Activated CD4-positive, alpha-beta T cell treated with anti-CD3 and anti-CD28 coated beads, Interleukin-2, amount 50 U/mL, for 16 hours (primary cell): ENCODE measurements at places on chromosomes 5 and 9.

- DNase-seq = no peak
Observed at GRCh38 chr9:4086119-4087090, 213.5 kb downstream of the GLIS3 start.

GRCh38 chr5:72182686-72183085 lies 75.4 kb downstream of the MAP1B start:
- DNase-seq = no peak

DNA sequence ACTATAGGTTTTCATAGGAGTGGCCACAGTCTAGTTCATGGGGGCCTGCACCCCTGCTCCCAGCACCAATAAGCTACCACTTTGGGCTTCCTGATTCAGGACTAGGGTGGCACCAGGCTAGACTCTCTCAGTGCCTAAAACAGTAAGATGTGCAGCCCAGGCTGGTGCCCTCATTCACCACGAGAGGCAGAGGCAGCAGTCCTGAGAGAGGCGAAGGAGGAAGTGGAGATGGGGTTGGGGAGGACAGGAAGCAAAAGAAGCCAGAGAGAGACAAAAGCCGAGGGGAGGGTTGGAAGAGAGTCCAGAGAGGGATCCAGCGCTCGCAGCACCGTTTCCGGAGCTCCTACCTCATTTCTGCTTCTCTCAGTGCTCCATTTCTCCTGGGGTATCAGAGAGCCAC lies 180.9 kb downstream of the MED10 start:
- DNase-seq = no peak

- DNase-seq = no peak
Observed at GRCh38 chr5:103891151-103891550, 328.6 kb upstream of the NUDT12 start.

DNA sequence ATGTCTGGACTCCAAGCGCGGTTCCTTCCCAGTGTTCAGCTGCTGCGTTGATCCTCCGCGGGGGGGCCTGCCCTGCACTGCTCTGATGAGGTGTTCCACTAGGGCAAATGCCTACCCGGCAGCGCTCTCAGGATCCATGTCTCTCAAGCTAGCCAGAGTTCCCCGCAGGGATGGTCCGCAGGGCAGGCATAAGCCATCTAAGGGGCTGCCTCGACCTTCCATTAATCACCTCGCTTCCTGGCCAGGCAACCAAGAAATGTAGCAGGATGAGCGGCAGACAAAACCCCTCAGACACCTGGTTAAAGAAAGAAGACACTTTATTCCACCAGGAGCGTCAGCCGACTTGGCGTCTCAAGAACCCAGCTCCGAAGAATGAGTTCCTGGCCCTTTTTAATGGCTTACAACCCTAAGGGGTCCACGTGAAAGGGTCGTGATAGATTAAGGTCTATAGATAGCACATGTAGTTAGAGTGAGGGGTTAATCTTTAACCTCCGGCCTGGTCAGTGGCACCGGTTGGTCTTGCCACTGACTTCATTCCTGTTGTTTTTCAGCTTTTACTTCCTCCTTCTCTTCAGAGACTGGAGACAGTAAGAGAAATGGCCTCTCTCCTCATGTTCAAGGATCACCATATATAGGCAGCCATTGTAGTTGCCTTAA lies 47.2 kb upstream of the COX7C start:
- no peak for DNase-seq

DNA sequence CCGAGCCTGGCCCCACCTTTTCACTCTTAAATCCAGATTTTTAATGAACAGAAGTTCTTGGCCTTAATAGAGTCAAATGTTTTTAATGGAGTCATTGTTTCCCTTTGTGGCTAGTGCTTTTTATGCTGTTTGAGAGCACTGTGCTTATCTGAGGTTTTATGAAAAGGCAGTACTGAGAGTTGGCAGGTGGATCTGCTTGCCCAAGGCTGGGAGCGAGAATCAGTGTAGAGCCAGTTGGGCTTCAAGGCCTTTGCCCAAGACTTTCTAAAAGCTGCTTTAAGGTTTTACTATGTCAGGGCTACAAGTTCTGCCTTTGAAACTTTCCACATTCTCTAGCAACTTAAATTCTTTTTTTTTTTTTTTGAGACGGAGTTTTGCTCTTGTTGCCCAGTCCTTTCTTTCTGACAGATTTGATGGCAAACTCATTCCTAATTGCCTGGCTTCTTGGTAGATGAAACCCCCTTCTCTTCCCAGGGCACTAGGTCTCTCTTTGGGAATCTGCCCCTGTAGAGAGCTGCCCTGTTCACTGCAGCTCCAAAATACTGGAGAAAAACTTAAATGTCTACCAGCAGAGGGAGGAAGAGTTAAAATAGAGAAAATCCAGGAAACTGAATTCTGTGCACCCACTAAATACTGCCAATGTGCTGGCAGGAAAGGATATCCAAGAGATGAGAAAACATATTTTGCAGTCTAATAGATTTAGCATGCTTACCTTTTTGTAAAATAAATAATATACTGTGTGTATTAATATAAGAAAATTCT lies 36.9 kb upstream of the CDK20 start:
- DNase-seq = no peak

DNA sequence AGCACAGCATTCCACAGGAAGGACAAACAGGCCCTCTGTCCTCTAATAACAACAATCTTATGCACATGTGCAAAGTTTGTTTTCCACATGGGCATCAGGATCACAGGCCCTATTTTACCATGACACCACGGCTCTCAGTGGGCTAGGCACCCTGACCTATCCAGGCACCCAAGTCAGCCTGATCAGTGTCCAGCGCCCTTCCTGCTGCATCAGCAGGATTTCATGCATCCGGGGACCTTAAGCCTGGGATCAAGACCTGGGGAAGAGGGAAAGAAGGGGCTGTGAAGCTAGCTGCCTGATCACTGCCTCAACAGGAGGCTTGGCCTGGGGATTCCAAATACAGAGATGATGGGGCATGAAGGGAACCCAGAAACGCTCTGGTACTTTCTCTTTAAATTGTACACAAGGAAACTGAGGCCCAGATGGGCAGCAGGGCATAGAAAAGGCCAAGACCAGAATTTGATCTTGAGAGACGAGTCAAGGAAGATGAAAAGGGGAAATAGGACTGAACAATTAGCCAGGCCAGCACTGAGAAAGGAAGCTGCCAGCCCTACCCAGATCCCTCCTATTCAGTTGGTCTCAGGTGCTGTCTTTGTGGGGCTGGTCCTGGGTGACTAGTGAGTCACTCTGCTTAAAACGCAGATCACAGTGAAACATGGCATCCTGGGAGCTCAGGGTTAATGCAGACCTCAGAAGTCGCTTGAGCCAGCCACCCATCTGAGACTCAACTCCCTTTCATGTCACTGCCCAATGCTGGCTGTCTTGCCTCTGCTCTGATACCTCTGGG lies 57.9 kb downstream of the SHB start:
- no peak for DNase-seq

DNA sequence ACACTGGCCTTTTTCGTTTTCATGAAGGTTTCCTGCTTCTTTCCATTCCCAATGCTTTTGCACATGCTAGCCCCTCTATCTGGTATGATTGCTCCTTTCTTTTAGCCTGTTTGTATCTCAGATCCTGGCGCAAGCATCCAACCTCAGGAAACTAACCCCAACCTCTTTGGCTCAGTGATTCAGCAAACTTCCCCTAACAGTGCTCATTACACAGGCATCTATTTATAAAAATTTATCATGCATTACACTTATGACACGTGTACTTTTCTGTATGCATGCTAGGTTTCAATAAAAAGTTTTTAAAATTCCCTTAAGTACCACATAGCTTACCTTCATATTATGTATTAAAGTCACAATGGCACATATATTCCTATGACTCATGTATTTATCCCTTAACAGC lies 218.9 kb downstream of the EPB41L4A start:
- no peak for DNase-seq

GRCh38 chr5:108924457-108924961 lies 176.8 kb downstream of the FER start:
- DNase-seq = no peak

- DNase-seq = no peak
Observed at GRCh38 chr9:98175028-98175569, 17.3 kb downstream of the CORO2A start.

GRCh38 chr5:176774216-176775171 lies 35.9 kb upstream of the UNC5A start:
- no peak for DNase-seq

DNA sequence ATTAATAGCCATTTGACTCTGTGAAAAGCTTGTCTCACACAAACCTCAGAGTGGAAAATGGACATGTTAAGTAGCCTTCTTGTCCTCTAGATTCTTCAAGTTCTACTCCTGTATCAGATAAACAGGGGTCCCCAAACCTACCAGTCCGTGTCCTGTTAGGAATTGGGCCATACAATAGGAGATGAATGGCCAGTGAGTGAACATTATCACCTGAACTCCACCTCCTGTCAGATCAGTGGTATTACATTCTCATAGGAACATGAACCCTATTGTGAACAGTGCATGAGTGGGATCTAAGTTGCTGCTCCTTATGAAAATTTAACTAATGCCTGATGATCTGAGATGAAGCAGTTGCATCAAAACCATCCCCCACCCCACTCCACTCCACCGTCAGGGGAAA lies 136.3 kb downstream of the TMEM232 start:
- DNase-seq = peak; percentile 0

GRCh38 chr9:125472926-125473701 lies 211.5 kb downstream of the GAPVD1 start:
- DNase-seq = no peak

DNA sequence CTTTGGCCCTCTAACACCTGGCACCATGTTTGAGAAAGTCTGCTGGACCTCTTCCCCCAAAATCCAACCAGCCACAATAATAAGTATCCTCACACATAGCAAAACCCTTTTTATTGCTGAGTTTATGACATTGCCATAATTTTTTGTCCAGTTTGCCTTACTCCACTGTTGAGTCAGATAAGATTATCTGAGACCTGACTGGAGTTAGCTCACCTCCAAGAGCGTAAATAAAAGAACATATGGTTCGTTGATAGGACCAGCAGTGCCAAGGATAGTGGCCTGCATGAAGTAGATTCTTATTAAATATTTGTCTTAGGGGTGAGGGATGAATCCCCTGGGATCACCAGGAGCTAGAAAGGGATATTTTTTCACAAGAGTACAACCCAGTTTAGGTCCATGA lies 510.6 kb upstream of the MPDZ start:
- DNase-seq = no peak

GRCh38 chr5:159469496-159470372 lies 139.4 kb upstream of the IL12B start:
- peak; percentile 20 for DNase-seq

DNA sequence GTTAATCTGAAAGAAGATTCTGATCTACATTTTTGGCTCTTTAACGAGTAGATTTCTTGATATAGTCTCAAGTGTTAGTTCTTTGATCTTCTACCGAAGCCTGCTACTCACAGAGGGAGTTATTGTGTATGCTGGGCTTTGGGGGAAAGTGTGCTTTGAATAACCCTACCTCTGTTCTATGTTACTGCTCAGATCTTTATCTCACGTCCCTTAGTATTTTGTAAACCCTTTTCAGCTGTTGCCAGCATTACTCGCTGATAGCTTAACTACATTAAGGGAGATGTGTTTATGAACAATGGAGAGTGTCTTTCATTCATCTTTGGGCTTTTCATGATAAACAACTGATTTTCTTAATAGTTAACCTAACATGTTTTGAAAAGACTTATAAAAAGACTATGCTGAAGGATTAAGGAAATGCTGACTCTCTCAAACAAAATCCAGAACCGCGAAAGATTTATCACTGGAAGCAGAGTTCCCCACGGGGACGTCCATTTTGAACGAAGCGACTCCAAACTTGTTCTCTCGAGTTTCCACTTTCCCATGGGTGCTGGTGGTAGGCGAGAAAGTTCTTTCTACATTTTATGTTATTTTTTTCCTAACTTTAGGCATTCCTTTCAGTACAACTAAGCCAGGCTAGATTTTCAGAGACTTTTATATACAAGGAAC lies 27.9 kb upstream of the ALDH1A1 start:
- no peak for DNase-seq

DNA sequence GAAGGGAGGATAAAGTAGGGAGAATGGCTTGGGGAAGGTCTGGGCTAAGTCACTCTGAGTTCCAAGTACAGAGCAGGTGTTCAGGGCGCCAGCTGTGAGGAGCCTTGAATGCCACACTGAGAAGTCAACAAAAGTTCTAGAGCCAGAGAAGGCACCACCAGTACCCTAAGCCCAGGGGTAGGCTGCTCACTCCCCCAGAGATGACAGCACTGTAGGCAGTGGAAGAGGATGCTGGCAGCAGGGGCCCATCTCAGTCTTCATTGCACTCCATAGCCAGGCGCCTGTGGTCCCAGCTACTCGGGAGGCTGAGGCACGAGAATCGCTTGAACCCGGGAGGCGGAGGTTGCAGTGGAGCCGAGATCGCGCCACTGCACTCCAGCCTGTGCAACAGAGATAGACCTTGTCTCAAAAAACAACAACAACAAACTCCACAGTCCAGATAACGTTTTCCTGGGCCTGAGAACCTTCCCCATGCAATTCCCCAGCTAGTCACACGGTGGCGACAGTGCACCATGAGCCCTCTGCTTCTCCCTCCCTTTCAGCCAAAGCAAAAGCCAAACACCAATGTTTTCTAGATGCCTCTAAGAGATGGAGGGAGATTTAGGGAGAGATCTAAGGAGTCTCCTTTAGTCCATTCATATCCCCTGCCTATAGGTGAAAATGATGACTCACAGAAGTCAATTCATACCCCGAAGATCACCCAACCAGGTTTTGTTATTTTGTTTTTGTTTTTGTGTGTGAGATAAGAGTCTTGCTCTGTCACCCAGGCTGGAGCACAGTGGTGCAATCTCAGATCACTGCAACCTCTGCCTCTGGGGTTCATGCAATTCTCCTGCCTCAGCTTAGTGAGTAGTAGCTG lies 19.8 kb upstream of the NSD1 start:
- DNase-seq = peak; percentile 81

DNA sequence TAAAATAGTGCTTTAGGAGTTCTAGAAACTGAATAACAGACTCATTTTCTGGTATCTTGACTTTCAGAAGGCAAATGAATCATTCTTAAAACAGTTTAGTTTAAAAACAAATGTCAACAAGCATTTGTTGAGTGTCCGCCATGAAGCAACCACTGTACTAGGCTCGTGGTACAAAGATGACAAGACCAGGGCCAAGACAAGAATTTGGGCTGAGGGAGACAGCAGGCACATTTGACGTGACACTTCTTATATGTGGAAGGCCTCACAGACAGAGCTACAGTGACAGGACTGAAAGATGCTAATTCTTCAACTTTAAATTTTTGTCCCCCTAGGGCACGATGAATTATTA lies 14.4 kb upstream of the ZNF131 start:
- DNase-seq = no peak

GRCh38 chr5:120630550-120630949 lies 166.4 kb downstream of the PRR16 start:
- no peak for DNase-seq

- DNase-seq = no peak
Observed at GRCh38 chr9:116223926-116224325, 70.3 kb downstream of the PAPPA start.

- DNase-seq = peak; percentile 50
Observed at GRCh38 chr9:35618854-35619799, 914 bp upstream of the CD72 start.

DNA sequence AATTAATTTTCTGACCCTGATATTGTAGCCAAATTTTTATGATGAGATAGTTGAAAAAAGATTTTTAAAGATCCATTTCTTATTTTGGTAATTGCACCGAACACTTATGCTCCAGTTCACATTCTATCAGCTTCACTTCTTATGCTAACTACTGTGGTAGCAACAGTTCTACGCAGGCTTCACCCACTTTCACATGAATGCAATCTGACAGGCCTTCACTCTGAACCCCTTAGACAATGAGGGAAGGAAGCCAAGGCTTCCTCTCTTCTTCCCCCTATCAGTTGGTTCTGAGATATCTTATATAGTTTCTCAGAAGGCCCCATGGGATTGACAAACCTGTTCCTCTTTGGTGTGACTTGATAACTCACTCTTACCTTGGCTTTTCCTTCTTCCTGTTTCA lies 185.8 kb downstream of the CETN3 start:
- no peak for DNase-seq
